ENCODE measurements at places on chromosomes 7 and 10.
A peak's percentile ranks its signal among the peaks of the same experiment; 100 is the strongest.

- DNase-seq = peak; percentile 23
Observed at GRCh38 chr10:21526860-21527597, 1.5 kb upstream of the SKIDA1 start.

- no peak for DNase-seq
Observed at GRCh38 chr10:44910602-44911001, 535 bp upstream of the TMEM72 start.

GRCh38 chr7:95088536-95089215 lies 181.3 kb downstream of the PPP1R9A start:
- no peak for DNase-seq

DNA sequence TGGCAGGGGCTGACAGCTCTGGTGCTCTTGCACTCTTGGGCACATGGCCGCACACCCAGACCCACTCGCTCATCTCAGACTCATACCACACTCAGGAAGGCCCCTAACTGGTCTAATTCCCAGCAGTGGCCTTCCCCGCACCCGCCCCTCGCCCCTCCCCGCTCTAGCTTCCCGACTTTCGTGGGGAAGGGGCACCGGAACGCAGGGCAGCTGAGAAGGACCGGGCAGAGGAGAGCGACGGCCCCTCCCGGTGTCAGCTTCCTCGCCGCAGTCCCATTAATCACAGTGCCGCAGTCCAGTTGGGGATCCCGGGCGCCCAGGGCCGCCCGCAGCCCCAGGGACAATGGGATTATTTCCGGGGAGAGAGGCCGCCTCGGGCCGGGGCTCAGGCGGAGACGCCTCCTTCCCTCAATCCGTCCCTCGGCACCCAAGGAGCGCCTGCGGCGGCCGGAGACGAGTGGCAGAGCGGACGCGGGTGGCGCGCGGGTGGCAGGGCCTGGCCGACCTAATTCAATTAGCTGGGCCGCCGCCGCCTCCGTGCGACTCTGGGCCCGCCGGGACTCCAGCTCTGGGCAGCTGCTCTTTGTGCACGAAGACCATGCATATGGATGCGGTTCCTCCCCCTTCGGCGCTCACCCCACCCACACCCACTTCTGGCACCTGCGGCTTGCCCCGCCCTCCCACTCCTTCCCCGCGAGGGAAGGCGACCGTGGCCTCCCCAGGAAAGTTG lies 7.8 kb upstream of the TLX1 start:
- DNase-seq = no peak

GRCh38 chr7:74499835-74500388 lies 46.2 kb downstream of the GTF2IRD1 start:
- no peak for DNase-seq

GRCh38 chr7:28328146-28328545 lies 84.2 kb upstream of the CREB5 start:
- DNase-seq = no peak

Data from activated T-cell treated with anti-CD3 and anti-CD28 coated beads for 1 hour (primary cell).